ENCODE measurements at places on chromosomes 16 and 17.
A peak's percentile ranks its signal among the peaks of the same experiment; 100 is the strongest.

DNA sequence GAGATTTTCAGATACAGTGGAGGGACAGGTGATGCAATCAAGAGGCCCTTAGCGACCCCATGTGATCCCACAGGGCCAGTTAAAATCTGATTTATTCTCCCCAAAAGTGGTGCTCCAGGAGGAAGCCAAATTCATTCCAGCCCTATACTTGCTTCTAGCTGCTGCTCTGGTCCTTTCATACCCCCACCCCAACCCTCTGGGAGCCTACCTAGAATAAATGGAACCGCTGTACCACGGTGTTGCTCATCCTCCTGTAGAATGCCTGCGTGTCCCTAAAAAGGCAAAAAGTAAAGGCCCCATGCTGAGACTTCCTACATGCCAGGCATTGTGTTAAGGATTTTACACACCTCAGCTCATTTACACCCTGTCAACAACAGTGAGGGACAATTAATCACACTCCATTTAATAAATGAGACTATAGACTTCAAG, 2.0 kb upstream of the RASL10B start:
- DNase-seq = no peak

DNA sequence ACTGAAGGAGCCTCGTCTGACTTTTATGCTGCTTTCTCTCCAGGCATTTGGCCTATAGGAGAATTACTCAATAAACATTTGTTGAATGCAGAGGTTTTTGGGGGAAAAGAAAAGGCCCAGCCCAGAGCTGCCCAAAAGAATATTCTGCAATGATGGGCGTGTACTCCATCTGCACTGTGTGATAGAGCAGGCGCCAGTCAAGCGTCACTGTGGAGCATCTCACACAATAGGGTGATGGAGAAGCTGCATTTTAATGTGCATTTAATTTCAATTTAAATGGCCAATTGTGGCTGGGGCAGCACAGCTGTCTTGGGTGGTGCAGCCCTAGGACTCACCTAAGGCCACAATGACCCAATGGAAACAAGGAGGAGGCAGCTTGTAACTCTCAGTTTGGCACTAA, 20.6 kb downstream of the GLYR1 start:
- DNase-seq = peak; percentile 11

- DNase-seq = peak; percentile 28
Measured at GRCh38 chr16:86584071-86584685, 5.8 kb downstream of the FOXL1 start.

DNA sequence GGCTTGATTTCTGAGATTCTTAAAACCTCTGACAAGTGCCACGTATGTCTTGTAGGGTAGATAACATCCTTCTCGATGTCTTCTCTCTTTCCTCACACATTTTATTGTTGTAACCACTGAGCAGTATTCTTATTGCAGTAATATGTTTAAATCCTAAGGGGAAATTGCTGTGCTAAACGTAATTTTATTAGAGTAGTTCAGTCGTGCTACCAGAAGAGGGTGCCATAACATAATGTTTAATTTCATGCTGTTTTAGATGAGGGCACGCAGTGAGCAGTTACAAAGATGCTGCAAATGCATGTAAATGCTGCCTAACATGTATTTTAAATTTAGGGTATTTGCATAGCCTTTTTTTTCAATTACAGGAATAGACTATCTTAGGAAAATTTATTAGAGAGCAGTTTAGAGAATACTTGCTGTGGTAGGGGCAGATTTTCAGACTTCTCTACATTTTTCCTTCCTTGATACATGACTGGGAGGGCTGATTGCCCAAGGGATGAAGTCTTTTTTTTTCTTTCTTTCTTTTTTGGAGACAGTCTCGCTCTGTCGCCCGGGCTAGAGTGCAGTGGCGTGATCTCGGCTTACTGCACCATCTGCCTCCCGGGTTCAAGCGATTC, 51.7 kb downstream of the GAN start:
- no peak for DNase-seq

GRCh38 chr17:15377616-15378015, 36.2 kb upstream of the TEKT3 start:
- DNase-seq = no peak

DNA sequence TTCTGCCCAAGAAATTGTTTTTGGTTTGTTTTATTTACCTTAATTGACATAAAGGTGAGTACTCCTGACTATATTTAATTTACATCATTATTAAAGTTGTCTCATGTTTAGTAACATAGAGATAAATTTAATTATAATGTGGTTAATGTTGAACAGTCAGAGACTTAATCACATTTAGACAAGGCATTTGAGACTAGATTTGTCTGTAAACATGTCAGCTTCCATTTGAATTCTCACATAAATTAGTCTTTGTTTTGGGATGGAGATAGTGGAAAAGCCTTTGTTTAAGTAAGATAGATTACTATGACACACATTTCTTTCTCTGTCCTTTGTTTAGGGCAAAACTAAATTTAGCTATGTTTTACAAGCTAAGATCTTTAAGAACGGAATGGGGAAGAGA, 18.5 kb upstream of the BCAS3 start:
- DNase-seq = no peak

DNA sequence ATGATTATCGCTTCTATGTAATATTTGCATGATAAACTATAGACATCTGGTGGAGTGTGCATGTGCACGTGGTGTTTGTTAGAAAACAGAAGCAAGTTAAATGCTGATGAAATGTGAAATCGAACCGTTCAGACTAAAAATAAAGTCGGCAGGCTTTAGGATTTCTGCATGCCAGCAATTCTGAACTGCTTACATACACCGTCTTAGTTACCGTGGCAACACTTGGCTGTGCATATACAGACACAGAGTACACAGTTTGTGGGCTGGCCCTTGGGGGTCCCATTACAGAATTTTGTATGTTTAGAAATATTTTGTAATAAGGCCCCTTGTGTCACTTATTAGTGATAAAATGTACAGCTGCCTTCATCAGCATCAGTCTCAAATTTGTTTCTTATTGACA, 605.5 kb downstream of the RBFOX1 start:
- no peak for DNase-seq

DNA sequence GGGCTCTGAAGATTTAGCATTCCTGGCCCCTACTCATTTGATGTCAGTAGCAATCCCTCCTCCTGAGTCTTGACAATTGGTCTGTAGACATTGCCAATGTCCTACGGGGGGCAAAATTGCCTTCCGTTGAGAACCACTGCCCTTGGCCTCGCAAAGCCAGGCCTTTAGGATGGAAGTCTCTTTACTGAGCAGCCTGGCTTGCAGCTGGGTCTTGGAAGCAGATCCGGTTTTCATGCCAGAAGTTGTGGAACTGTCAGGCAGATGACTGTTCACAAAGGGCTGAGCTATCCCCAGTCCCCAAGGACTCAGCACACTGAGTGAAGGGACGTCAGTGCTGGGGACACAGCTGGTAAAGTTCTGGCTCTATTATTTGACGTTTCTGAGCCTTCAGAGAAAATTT, 83.2 kb downstream of the WSCD1 start:
- DNase-seq = no peak

DNA sequence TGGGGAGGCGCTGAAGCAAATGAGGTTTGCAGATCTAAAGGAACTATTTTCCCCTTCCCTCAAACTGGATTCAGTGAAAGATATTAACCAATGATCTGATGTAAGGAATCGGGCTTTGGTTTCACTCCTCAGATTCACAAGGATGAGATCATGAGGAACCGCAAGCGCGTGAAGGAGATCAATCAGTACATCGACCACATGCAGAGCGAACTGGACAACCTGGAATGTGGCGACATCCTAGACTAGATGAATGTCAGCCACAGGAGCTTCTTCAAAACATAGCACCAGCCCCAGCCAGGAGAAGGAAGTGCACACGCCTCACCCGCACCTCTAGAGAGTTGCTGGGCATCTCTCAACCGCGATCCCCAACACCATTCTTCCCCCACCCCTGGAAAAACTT, 22.5 kb downstream of the ATPAF2 start:
- no peak for DNase-seq

DNA sequence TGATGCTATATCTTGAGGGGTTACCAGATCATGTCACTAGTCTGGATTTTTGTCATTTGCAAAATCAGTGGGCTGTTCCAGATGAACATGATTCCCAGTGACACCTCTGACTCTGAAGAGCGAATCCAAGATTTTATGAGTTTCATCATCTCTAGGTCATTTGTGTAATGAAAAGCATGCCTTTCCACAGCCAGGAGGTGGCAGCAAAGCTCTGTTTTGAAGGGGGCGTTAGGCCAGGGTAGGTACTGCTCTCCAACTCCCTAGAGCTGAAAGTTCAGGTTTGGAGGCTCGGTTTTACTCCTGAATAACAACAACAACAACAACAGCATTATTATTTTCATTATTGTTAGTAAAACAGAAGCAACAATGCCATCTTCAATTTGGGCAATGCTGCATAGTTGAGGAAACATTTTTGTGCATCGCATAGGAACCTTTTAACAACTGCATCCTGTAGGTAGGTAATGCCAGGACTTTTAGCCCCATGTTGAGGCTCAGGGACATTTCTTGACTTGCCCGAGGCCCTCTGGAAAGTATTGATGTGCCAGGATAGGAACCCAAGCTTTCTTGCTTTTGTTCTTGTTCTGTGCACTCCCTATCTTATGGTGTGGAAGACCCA, 77.0 kb downstream of the MYH13 start:
- DNase-seq = no peak

DNA sequence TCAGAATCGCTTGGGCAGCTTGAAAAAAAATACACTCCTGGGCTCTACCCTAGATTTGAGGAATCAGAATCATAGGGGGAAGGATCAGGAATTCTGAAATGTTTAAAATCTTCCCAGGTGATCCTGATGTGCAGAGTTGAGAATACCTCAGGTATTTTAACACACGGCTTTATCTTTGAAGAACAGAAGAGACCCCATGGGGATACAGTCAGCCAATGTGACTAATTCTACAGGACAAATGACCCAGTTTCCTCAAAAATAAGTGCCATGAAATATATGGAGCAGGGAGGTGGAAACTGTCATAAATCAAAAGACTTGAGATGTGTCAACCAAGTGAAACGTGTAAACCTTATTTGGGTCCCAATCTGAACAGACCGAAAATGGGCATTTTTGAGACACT, 52.7 kb downstream of the CCDC42 start:
- no peak for DNase-seq

- DNase-seq = peak; percentile 85
Measured at GRCh38 chr16:77211880-77212740, 12.9 kb downstream of the SYCE1L start.

DNA sequence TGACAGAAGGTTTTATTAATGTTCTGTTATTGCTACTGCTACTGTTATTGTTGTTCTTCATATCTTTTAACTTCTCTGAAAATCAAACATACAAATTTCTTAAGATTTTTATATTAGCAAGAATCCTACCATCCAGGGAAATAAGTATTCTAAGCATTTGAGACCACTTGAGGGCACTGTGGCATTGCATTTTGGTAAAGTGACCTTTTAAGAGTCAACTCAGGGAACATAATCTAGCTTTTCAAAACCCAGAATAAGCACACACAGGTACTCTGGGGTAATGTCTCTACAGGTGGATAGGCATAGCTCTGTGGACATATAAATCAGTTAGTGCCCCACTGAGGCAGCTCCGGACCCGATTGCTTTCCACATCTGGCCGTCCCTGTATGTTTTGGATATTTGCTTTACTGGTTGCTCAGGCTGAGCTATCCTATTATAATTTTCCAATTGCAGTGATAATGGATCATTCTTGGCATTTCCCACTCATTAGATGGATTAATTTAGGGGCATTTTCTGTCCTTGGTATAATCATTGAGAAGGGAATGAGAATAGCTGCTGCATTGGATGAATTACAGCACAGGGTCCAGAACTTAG, 1425.1 kb upstream of the CDH8 start:
- DNase-seq = no peak

DNA sequence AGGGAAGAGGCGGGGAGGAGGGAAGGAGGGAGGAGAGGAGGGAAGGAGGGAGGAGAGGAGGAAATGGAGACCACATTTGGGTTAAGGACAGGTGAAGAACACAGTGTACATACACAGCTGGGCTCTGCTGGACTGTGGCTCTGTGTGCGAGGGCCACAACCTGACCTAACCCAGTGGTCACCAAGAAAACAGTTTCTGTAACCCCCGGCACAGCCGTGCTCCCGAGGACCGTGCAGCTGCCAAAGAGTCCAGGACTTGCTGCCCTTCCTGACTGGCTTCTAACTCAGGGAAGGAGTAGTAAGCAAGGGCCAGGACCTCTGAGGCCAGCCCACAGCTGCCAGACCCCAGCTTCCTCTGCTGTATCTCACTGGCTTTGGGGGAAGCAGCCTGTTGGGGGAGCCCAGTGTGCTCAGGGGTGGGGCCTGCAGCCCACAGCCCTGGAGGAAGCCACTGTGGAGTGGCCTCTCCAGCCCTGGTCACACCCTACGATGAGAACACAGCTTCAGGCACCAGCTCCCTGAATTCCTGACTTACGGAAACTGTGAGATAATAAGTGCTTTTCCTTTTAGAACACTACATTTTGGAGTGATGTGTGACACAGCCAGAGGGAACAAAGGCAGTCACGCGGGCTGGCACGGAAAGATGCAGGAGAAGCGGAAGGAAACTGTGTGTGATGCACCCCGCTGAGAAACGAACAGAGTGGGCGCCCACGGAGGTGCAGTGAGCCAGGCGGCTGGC, 32.3 kb downstream of the SLC7A5 start:
- no peak for DNase-seq

DNA sequence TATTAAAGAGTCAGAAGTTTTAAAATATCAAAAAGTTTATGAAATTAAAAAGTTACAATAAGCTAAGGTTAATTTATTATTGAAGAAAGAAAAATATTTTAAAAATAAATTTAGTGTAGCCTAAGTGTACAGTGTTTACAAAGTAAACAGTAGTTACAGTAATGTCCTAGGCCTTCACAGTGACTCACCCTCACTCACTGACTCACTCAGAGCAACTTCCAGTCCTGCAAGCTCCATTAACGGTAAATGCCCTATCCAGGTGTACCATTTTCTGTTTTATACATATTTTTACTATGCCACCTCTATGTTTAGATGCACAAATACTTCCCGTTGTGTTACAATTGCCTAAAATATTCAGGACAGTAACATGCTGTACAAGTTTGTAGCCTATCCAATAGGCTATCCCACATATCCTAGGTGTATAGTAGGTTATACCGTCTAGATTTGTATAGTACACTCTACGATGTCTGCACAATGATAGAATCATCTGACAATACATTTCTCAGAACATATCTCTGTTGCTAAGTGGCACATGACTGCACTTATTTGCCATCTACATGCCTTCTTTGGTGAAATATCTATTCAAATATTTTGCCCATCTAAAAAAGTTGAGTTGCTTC, 67.2 kb upstream of the WSB1 start:
- DNase-seq = no peak

DNA sequence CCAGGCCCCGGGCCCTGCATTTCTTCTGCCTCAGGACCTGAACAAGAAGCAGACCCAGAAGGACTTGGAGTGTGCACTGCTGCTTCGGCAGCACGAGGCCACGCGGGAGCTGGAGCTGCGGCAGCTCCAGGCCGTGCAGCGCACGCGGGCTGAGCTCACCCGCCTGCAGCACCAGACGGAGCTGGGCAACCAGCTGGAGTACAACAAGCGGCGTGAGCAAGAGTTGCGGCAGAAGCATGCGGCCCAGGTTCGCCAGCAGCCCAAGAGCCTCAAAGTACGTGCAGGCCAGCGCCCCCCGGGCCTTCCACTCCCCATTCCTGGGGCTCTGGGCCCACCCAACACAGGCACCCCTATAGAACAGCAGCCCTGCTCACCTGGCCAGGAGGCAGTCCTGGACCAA, 9.2 kb downstream of the HIRIP3 start:
- DNase-seq = peak; percentile 73
